CD8-positive, alpha-beta memory T cell (primary cell): ENCODE measurements at places on chromosomes 5 and 9. TPM values are rescaled to one million over a fixed set of nuclear protein-coding genes. Genes with fewer than 3 reads are reported as not detected.

Gene TTLL11
- total RNA-seq = 4.5 TPM

GRCh38 chr9:119033596-119033995, 335.6 kb downstream of the BRINP1 start:
- DNase-seq = no peak

DNA sequence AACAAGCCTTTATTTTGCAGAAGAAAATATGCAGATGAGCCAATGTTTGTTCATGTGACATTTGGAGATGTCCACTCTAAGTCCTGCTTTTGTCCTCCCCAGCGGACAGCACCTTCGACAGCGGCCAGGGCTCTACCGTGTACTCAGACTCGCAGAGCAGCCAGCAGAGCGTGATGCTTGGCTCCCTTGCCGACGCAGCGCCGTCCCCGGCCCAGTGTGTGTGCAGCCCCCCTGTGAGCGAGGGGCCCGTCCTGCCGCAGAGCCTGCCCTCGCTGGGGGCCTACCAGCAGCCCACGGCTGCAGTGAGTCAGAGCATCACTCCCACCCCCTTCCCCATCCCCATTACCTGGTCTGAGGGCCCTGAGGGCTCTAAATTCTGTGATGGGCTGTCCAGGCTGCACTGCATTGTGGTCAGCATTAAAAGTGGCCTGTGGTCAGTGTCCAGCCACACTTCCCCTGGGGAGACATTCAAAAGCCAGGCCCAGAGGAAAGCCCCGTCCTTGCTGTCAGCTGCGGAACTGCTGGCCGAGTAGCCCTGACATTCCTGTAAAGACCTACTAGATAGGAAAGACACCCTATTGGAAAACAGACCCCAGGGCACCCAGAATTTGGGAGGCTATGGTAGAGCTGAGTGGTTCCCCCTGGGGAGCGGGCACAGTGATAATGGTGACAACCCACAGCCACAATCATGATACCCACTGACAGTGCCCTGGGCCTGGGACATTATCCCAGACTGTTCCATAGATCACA, 69.0 kb downstream of the WNK2 start:
- DNase-seq = no peak

DNA sequence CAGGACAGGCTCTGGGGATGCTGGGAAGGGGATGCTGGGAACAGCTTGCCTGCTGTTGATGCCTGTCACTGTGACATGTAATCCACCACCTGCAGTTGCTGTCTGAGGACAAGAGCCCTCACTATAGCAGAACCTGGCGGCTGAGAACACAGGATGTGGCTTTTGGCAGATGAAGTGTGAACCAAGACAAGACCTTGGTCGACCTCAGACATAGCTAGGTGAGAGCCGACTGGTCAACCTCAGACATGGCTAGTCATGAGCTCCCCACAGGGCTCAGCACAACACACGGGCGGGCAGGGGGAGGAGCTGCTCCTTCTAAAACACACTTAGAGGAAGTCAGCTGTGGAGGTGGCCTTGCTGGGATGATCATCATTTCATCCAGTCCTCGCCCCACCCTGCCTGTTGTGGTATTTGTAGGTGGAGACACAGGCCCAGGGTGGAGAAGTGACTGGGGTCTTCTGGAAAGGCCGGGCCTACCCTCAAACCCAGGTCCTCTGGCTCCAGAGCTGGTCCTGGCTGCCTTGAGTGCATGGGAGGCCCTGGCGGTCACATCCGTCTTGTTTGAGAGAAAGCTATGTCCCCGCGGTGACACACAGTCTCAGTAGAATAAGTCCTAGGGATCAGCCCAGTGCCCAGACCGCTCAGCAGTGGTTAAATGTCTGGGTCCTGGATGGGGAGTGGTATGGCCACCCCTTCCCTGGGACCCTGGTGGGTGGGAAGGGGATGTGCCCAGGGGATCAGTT, 6.1 kb downstream of the SUSD3 start:
- DNase-seq = peak; percentile 82

GRCh38 chr9:95239071-95239470, 78.4 kb downstream of the FANCC start:
- no peak for DNase-seq

- no peak for DNase-seq
Observed at GRCh38 chr5:178356431-178356872, 123.8 kb upstream of the PHYKPL start.
